T-helper 9 cell (primary cell): ENCODE measurements at places on chromosomes 13 and 19.

DNA sequence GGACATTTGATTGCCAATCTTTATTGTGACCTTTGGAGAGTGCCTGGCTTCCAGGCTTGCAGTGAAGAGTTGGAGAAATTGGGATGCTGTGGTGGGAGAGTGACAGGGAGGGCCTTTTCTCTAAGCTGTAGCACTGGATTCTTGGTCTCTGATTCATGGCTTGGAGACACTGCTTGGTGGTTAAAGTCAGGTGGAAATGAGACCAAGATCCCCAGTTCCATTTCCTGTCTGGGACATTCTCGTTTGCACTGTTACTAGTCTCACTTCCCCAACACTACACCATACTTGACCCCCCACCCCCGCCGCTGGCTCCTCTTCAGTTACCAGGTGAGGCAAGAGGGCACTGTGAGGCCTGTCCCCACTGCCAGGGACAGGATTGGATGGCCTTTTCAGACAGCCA, 2.9 kb downstream of the SUPT5H start:
- DNase-seq = no peak

- DNase-seq = no peak
These were observed 7.0 kb upstream of the LILRA4 start for GRCh38 chr19:54345938-54346386.

DNA sequence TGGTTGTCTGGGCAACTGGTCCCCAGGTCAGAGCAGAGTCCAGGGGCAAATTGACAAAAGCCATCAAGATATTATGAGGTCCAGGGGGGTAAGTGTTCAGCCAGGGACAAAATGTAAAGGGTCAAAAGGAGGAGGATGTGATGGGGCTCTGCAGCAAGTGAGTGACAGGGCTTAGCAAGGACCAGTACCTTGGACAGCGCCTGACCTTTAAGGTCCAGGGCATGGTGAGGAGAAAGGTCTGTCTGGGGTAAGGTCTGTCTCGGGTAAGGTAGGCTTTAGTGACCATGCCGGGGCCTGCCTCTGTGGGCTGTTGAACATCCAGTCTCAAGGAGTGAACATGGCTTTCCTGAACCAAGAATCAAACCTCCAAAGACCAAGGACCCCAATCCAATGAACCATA, 6.3 kb upstream of the ZNF358 start:
- no peak for DNase-seq

GRCh38 chr13:32911506-32911905, 104.7 kb upstream of the KL start:
- no peak for DNase-seq

- peak; percentile 56 for DNase-seq
These were observed at the start of gene ZNF665 for GRCh38 chr19:53192771-53193534. Gene ZNF665 (minus strand): TSS chr19:53193358. CDS start chr19:53182898, 10,460 bp downstream.

DNA sequence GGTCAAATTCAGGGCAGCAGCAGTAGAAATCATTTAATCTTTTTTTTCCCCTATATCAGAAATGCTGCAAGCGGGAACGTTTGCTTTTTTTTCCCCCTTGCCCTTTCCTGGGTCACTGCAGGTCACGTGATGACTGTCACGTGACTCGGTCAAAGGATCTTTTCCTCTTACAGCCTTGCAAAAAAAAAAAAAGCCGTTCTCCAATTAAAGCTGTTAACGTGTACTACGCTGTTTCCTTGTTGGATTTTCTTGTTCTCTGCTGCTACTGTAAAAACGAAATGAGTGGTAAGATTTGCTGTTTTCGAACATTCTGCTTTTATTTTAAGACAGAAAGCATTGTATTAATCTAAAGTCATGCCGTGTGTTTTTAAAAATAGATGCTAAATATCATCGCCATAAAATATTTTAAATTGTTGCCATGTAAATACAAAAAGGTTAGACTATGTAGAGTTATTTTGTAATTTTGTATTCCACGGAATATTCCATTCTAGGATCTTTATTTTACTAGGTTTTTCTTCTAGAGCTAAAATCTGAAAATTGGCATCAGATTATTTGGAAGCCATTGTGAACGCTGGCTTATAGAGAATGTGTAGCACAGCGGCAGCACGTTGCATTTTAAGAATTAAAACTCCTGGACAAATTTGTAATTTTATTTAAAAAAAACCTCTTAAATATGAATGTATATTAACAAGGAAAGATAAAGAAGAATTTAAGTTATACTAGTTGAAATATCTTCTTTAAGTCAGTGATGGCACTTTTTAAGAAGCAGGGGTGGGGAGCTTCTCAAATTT, 109.8 kb upstream of the MLNR start:
- DNase-seq = peak; percentile 67

DNA sequence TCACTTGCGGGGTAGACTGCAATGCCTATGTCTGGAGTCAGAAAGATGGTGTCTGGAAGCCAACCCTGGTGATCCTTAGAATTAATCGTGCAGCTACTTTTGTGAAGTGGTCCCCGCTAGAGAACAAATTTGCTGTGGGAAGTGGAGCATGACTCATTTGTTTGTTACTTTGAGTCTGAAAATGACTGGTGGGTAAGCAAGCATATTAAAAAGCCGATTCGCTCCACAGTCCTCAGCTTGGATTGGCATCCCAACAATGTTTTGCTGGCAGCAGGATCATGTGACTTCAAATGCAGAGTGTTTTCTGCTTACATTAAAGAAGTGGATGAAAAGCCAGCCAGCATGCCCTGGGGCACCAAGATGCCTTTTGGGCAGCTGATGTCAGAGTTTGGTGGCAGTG, 9.5 kb upstream of the ERVV-1 start:
- no peak for DNase-seq

GRCh38 chr13:35994131-35994966, 136.8 kb downstream of the DCLK1 start:
- no peak for DNase-seq

- DNase-seq = peak; percentile 55
These were observed 729 bp upstream of the ARID3A start for GRCh38 chr19:925087-925525.

- no peak for DNase-seq
These were observed 744.1 kb downstream of the UQCRFS1 start for GRCh38 chr19:28468701-28469459.

GRCh38 chr13:26424181-26424580, 133.3 kb upstream of the WASF3 start:
- DNase-seq = no peak

DNA sequence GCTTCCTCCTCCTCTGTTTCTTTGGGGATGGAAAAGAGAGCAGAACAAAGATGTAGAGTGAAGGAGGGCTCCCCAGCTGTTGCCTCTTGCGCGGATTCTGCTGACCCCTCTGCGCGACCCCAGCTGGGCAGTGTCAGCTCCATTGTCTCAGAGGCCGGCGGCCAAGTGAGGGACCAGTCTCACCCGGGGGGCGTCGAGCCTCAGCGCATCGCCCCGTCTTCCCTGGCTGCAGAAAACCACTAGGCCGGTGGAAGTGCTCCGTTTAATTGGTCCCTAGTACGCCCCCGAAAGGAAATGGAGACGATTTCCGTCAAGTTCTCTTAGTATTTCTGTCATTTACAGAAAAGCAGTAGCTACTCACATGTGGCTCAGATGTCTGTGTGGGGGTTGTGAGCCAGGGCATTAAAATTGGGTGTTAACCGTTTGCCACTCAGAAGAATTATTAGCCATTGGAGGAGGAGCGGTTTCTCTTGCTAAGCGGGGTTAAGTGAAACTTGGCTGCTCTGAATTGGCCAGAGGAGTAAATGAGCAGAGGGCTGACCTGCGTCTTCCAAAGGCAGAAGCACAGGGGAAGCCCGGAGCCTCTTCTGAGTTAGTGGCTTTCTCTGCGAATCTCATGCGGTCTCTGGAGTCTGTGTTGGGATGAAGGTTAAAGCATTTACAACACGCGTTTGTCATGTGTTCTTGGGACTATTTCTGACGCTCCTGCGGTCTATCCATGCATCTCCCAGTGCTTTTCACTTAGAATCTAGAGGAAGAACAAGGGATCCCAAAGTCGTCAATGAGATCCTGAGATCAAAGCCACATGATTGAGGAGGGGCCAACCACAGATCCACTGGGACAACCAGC, 132.8 kb upstream of the MYO16 start:
- DNase-seq = no peak

GRCh38 chr13:39542361-39542760, 60.6 kb downstream of the LHFPL6 start:
- DNase-seq = no peak

DNA sequence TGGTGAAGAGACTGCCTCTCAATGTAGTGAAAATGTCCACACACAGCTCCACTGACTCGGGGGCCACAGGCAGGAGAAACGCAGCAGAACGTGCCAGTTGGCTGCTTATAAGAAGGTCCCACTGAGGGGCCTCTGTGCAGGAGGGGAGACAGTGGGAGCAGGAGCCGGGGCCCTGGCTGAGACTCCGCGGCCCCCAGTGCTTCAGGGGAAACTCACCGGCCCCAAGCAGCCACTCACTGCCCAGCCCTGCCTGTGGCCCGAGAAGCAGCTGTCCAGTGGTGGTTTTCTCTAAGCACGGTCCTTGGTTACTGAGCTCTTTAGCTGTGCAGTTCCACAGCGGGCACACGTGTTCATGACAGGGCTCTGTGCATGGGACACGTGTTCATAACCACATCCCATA, 91.9 kb upstream of the MCF2L start:
- DNase-seq = no peak

DNA sequence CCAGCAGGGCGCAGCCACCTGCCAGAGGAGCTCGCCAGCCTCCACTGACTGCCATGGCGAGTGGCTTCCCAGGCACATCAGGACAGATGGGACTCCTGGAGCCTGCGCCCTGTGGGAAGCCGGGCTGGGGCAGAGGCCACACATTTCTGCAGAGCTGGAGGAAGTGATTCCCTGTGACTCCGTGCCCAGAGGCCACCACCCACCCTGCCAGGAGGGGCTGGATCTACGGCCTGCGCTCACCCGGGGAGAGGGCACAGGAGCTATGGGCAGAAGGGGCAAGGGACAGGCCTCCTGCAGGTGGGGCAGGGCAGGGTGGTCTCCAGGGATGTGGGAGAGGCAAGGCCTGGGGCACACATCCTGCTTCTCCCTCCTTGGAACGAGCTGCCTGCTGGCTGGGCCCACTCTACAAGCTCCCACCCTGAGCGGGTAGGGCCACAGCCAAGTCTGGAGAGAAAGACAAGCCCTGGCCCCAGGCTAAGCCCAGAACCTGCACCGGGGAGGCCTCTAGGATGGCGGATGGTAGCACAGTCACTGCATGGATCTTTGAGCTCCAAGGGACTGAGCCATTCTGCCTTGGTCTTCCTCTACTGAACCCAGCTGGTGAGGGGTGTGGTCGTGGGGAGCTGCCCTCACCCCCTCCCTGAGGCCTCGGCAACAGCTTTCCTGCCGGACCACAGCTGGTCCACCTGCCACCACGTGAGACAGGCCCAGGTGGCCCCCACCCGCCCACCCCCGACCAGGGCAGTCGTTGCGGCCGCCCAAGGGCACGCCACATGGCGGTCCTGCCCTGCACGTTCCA, 40.6 kb downstream of the CEBPG start:
- no peak for DNase-seq

GRCh38 chr19:1880611-1881392, 4.5 kb downstream of the ABHD17A start:
- DNase-seq = no peak

DNA sequence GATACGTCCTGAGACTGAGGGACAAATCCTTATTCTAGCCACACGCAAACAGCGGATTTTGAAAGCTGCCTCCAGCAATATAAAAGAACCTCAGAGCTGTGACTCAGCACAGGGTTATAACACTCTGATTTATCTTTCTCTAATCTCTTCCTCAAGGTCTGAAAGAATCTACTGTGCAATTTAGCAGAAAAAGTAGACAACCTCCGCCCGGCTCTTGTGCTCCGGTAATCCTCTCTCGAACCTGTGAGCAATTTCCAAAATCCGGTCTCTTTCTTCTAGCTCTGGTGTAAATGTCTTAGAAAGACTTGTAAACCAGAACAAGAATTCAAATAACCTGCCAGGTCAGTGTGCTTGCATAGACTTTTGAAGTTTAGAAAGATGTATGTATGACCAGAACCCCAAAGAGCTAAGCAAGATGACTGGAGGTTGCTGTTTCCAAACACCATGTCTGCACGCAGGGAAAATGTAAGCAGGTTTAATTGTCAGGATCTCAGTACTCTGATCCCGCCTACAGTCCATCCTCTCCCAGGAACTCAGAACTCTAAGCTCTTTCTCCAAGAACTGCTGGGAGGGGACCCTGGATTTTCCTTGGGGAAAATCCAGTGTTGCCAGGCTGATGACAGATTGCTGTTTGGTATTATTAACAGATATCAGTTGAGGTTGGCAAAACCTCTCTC, 338.1 kb downstream of the RFC3 start:
- no peak for DNase-seq

- no peak for DNase-seq
These were observed 21.0 kb upstream of the SERP2 start for GRCh38 chr13:44352671-44353070.

DNA sequence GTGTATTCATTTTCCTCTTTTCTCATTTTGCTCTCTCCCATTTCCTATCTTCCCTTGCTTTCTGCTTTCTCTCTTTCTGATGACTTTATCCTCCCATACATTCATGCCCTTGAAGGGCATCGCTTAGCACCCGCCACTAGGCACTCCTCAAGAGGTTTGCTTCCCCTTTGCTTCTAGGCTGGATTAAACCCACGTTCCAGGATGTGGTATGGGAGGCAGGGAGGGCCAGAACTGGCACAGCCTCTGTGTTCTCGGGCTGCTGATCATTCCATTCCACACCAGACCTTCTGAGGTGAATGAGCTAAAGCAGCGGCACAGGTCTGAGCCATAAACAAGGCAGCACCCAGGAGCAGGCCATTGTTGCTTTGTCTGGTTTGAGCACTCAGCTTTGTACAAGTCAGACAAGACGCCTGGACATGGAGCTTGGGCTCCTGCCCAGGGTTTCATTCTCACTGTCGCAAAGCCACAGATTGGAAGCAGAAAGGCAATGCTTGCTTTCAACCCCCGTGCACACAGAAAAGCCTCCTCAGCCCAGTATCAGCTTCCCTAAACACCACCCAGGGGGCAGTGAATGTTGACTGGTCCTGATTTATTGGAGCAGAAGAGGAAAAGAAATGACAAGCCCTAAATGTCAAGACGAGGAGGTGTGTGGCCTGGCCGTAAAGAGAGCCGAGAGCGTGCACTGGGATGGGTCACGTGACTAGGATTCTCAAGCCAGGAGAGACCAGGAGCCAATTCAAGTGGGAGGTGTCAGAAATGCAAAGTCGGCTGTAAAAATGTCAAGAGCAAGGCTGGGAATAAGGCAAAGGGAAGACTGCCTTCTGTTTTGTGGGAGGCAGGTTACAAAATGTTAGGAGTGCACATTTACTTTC, 218.0 kb upstream of the SERP2 start:
- no peak for DNase-seq
